Naive thymus-derived CD4-positive, alpha-beta T cell (primary cell): ENCODE measurements at places on chromosomes 7 and 10.

GRCh38 chr7:105806592-105807447, 69.6 kb downstream of the ATXN7L1 start:
- no peaks in the 10 kb centered on the region for H3K27me3 ChIP-seq
- DNase-seq = peak; percentile 64
- H3K27ac ChIP-seq = no peak overlapping the region

DNA sequence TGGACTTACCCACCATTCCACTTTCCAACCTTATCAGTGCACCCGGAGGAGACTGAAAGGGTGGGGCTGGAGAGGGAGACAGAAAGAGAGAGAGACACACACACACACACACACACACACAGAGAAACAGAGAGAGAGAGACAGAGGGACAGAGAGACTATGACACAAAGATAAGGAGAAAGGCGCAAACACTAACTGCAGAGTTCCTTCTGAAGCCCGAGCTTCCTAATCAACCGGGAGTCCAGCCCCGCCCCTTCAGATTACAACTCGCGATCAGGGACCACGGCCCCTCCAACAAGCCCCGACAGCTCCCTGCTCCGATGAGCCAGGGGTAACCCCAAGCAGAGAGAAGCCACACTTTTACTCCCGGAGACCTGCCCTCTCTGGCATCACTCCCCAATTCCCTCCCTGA, 499 bp downstream of the GAL3ST4 start:
- peak overlapping the region; percentile 81 for H3K27ac ChIP-seq
- peak overlapping the region; percentile 69 for H3K4me3 ChIP-seq
- no peaks in the 10 kb centered on the region for H3K27me3 ChIP-seq
- peaks cover 78% of the 10 kb centered on the region for H3K4me1 ChIP-seq
- H3K36me3 ChIP-seq = no peaks in the 10 kb centered on the region
- no peak for DNase-seq

GRCh38 chr10:110410329-110411046, 87.2 kb upstream of the DUSP5 start:
- peaks cover 25% of the 10 kb centered on the region for H3K4me1 ChIP-seq
- no peaks in the 10 kb centered on the region for H3K27me3 ChIP-seq
- DNase-seq = no peak
- no peak overlapping the region for H3K4me3 ChIP-seq

DNA sequence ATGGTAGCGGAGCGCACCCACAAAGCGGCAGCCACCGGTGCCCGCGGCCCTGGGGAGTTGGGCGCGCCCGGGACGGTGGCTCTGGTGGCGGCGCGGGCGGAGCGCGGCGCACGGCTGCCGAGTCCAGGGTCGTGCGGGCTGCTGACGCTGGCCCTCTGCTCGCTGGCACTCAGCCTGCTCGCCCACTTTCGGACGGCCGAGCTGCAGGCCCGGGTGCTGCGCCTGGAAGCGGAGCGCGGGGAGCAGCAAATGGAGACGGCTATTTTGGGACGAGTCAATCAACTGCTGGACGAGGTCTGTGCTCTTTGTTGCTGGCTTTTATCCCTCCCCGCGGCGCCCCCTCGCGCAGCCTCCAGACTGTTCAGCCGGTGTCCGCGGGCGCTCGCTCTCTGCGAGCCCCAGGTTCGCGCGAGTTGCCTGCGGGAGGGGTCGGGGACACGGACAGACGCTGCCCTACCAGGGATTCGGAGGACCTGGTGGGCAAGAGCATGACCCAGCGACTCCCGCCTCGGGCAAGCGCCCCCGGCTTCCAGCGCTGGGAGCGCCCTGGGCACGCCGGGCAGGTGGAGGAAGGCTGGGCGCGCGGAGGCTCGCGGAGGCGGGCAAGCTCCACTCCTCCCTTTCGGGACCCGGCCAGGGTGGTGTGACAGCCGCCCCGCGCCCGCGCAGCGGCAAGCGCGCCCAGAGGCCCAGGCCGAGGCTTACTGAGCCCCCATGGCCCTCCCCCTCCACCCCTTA, 887 bp downstream of the COL13A1 start:
- H3K27me3 ChIP-seq = no peaks in the 10 kb centered on the region
- H3K4me3 ChIP-seq = no peak overlapping the region
- no peak overlapping the region for H3K27ac ChIP-seq

DNA sequence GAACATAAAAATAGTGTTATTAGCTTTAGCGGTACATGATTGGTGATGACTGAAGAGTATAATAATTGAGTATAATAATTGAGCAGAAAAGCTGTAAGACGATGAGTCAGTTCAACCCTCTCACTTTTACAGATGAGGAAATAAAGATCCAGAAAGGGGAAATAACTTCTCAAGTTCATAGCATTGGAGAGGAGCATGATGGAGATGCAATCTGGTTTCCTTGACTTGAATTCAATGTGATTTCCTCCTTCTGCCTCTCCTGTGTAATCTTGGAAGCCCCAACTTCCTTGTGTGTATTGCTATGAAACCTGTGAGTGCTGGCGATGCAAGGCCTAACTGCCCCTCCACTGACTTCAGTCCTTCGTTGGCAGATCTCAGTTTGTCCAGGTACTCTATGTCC, 265.1 kb downstream of the LRMDA start:
- no peaks in the 10 kb centered on the region for H3K4me1 ChIP-seq
- no peak overlapping the region for H3K27ac ChIP-seq

DNA sequence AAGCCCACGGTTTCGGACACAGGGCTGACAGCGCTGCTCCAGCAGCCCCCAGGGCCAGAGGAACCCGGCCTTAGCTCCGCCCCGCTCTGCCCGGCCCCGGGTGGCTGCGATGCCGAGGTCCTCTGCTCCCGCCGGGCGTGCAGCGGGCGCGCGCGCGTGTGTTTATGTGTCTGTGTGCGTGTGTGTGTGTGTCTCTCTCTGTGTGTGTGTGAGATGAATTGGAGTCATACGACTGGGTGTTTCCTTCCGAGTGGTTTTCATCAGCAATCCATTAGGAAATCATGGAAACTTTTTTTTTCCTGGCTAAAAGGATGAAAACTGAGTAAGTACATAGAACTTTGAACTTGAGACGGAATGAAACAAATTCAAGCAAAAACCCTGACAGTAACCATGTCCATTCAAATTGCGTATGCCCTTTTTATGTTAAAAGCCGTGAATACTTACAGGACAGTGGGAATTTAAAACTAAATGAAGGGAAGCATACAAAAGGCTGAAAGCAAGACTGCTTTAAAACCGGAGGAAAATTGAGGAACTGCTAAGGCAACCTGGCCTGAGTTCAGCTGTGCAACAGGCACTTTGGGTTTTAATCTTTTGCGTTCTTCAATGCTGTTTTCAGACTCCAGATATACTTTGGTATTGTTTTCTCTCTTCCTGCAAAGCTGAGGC, at the start of gene CPED1:
CPED1 (plus strand) TSS at position 121 of the 666 bp plus-strand sequence. CDS start 911 bp downstream, outside the sequence.
- H3K27me3 ChIP-seq = peaks cover 23% of the 10 kb centered on the region
- peak within 1 kb of the TSS; percentile 33 for H3K4me3 ChIP-seq
- peaks cover 12% of the 10 kb centered on the region for H3K4me1 ChIP-seq
- peak; percentile 50 for DNase-seq

- DNase-seq = no peak
- H3K4me1 ChIP-seq = no peaks in the 10 kb centered on the region
- no peak overlapping the region for H3K27ac ChIP-seq
- no peak overlapping the region for H3K4me3 ChIP-seq
- H3K36me3 ChIP-seq = no peaks in the 10 kb centered on the region
- no peaks in the 10 kb centered on the region for H3K27me3 ChIP-seq
Measured at GRCh38 chr10:33040436-33040835, 82.4 kb upstream of the ITGB1 start.

GRCh38 chr7:158387546-158387891, 200.1 kb downstream of the PTPRN2 start:
- H3K4me1 ChIP-seq = no peaks in the 10 kb centered on the region
- no peaks in the 10 kb centered on the region for H3K36me3 ChIP-seq
- H3K27ac ChIP-seq = no peak overlapping the region
- H3K4me3 ChIP-seq = no peak overlapping the region

DNA sequence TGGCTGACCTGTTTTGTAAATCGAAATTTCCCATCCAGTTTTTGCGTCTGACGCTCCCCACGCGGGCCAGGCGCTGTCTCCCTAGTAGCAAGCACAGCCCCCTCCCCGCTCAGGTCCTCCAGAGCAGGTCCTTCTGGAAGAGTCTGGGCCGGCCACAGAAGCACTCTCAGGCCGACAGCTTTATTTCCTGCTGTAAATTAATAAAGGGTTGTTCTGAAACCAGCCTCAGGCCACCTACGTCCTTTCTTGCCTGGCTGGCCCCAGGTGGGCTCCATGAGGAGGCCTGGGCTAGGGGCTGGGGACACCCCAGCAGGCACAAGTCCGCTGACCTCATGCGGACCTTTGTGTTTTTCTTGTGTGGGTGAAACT, 35.2 kb downstream of the CAMK2B start:
- H3K4me3 ChIP-seq = no peak overlapping the region
- H3K27me3 ChIP-seq = no peaks in the 10 kb centered on the region
- no peak for DNase-seq
- H3K36me3 ChIP-seq = no peaks in the 10 kb centered on the region
- H3K27ac ChIP-seq = no peak overlapping the region
- no peaks in the 10 kb centered on the region for H3K4me1 ChIP-seq

GRCh38 chr10:58436071-58436470, 50.9 kb downstream of the TFAM start:
- H3K36me3 ChIP-seq = no peaks in the 10 kb centered on the region
- no peaks in the 10 kb centered on the region for H3K27me3 ChIP-seq
- H3K4me3 ChIP-seq = no peak overlapping the region
- H3K27ac ChIP-seq = no peak overlapping the region
- no peaks in the 10 kb centered on the region for H3K4me1 ChIP-seq

DNA sequence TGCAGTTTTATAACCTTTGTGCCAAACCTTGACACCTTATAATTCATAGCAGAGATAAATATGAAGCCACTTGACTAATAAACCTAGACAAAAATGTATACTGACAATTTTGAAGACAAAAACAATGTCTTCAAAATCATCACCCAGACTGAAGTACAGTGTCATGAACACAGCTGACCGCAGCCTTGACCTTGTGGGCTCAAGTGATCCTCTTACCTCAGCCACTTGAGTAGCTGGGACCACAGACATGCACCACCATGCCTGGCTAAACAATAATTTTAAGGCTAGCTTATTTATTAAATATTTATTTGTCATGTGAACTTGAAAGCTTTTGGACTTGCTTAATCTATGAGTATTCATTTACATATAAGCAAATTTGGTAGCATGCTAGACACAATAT, 24.3 kb downstream of the IL6 start:
- no peak overlapping the region for H3K27ac ChIP-seq
- no peak for DNase-seq
- no peak overlapping the region for H3K4me3 ChIP-seq
- H3K36me3 ChIP-seq = no peaks in the 10 kb centered on the region
- H3K27me3 ChIP-seq = no peaks in the 10 kb centered on the region
- H3K4me1 ChIP-seq = no peaks in the 10 kb centered on the region

- H3K36me3 ChIP-seq = no peaks in the 10 kb centered on the region
- no peak for DNase-seq
- H3K4me1 ChIP-seq = no peaks in the 10 kb centered on the region
- no peaks in the 10 kb centered on the region for H3K27me3 ChIP-seq
- no peak overlapping the region for H3K4me3 ChIP-seq
Measured at GRCh38 chr10:34681933-34682332, 133.2 kb downstream of the PARD3 start.

DNA sequence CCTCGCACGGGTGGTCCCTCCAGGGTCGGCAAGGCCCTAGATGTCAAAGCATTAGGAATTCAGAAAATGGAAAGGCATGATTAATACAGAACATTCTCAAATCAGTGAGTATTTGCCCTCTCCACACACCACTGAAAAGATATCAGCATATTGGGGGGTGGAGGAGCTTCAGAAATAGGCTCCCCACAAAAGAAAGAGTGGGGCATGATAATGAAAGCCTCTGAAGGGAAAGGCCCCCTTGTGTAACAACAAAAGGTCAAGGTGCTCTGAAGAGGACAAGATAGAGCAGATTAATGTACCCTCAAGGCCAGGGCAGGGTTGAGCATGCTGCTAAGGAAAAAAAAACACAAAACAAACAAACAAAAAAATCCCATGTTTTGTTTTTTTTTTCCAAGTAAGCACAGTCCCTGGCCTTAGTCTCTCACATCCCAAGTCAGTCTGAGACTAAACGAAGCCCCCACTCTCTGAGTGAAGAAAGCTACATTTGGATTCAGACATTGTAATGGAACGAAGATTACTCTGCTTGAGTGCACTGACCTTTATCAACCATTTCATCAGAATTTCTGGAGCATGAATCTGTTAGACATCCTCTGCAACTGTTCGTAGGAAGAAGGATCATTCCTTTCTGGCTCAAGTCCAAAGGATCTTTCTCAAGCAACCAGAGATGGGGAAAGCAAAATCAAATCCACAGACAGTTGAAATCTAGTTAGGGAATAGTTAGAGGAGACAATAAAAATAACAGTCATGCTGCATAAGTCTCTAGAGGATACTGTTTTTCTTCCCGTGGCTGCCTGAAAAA, 27.4 kb upstream of the DGKI start:
- DNase-seq = no peak
- no peaks in the 10 kb centered on the region for H3K4me1 ChIP-seq
- no peaks in the 10 kb centered on the region for H3K27me3 ChIP-seq
- no peak overlapping the region for H3K4me3 ChIP-seq

- no peaks in the 10 kb centered on the region for H3K36me3 ChIP-seq
- no peak overlapping the region for H3K27ac ChIP-seq
- no peaks in the 10 kb centered on the region for H3K27me3 ChIP-seq
- no peak for DNase-seq
Measured at GRCh38 chr10:61795147-61795546, 106.4 kb upstream of the ARID5B start.

DNA sequence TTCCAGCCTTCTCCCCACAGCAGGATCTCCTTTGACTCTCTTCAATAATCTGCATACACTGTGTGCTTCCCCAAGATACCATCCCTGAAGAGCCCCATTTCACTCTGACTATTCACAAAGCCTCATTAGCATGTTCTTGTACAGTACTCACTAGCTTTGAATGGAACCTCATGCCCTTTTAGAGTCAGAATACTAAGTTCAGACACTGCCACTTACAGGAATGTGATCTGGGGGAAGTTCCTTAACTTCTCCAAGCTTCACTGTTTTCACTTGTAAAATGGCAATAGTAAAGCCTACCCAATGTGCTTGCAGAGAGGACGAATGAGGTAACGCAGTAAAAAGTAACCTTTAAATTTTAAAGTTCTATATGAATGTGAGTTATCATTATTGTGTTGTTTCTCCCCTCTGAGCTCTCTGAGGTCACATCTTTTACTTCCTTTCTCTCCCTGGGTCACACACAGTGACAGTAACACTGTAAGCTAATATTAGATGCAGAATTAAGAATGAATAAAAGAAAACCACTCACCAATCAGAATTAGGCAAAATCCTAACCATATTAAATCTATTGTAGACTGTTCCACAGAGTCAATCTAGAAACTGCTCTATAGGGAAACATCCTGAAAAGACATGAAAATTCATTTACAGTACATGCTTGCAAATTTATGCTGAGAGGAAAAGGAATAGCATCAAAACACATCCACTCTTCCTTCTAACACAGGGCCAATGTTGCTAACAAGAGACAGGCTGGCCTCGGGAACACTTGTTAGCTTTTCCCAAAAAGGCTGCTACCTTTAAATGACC, 64.2 kb upstream of the IL6 start:
- no peak overlapping the region for H3K4me3 ChIP-seq
- H3K36me3 ChIP-seq = no peaks in the 10 kb centered on the region
- no peaks in the 10 kb centered on the region for H3K27me3 ChIP-seq
- H3K4me1 ChIP-seq = peaks cover 1% of the 10 kb centered on the region
